ENCODE measurements at places on chromosomes 16 and 17.

DNA sequence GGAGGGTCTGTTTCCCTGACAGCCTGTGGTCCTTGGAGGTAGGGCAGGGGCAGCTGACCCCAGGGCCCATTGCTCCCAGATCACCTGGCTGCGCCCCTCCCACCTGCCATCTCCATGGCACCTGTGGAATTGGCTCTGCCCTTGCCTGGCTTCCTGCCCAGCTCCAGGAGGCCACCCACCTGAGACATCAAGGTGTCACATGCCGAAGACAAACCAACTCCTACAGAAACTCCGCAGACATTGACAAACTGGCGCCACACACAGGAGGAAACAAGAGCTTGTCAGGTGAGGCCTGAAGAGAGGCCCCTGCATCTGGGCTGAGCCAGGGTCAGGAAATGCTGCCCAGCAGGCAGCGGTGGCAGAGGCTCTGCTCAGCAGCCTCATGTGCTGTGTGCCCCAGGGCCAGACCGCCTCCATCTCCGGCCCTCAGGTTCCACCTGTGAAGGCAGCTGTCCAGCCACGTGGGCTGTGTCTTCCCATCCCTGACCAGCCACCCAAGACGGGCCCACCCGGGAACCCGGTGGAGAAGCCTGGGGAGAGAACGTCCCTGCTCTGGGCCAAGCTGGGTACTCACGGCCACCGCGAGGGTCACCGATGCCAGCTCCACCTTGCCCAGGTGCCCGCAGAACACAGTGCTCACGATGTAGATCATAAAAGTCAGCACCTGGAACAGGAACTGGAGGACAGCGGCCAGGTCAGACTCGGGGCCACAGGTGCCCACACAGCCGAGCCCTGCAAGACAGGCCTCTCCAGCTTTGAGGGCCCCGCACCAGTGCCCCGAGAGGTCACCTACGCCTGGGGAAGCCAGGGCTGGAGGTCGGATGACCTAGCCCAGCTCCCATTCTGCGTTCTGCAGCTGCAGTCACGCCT lies 1.6 kb downstream of the SLC47A2 start:
- DNase-seq, result no peak

DNA sequence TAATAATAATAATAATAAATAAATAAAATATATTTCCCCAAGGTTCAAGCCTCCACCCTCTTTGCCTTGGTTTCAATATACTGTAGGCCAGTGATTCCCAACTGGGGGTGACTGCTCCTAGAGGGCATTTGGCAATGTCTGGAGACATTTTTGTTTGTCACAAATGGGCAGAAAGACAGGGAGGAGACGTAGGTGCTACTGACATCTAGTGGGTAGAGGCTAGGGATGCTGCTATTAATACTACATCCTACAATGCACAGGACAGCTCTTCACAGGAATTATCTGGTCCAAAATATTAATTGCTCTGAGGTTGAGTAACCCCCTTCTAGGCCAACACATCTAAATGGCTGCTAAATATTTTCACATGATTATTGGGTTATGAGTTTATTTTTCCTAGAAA lies 12.8 kb upstream of the PRR14 start:
- no peak for DNase-seq

DNA sequence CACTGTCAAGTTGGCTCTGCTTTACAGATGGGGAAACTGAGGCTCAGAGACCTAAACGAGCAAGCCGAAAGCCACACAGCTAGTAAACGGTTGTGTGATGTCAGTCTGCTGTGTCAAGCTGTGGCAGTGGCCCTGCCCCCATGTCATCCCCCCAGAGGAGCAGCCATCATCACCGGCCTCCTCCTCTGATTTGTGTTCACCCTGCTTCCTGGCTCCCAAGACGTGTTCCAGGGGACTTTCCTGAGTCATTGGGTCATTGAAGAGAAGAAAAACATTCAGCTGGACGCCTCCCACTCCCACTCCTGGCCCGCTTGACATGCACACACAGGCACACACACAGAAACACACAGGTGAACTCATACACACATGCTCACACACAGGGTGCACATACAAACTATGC lies 54.0 kb upstream of the CIBAR2 start:
- DNase-seq, result no peak

DNA sequence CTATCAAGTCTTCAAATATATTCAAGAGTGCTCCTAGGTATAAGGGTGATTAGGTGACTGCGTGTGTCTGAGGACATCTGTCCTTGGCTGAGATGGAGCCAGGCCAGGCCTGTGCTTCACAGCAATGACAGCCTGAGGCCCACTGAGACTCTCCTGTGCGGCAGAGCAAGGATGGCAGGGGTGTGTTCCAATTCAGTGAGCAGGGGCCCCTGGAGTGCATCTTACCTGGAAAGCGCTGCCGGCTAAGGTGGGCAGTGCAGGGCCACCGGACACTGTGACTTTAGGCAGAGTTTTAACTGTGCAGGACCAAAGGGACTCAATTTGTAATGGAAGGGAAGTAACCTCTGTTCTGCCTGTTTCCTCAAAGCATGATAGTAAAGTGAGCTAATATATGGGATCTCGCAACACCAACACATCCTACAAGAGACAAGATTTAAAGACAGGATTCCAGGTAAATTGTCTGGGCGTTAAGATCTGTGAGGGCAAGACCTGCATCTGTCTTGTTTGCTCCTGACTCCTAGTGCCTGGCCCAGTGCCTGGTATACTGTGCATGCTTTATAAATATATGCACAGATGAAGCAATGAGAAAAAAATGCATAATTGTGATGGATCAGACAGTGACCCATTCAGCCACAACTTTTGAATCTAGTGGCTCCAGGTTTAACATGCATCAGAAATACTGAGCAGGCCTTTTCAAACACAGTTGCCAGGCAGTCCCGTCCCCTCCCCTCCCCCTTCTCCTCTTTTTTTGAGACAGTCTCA lies 86.7 kb downstream of the MRC2 start:
- no peak for DNase-seq

GRCh38 chr17:78940708-78941107 lies 15.5 kb upstream of the TIMP2 start:
- no peak for DNase-seq

DNA sequence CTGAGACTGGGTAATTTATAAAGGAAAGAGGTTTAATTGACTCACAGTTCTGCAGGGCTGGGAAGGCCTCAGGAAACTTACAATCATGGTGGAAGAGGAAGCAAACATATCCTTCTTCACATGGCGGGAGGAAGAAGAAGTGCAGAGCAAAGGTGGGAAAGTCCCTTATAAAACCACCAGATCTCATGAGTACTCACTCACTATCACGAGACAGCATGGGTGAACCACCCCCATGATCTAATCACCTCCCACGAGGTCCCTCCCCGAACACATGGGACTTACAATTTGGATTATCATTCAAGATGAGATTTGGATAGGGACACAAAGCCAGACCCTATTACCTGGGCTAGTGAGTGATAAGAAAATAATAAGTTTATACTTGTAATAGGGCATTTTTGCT lies 70.6 kb upstream of the HS3ST2 start:
- no peak for DNase-seq

GRCh38 chr16:24839347-24839972 lies 6.3 kb upstream of the SLC5A11 start:
- no peak for DNase-seq

- DNase-seq, result no peak
Observed at GRCh38 chr16:3974751-3975150, 94.2 kb upstream of the CREBBP start.

- DNase-seq, result no peak
Observed at GRCh38 chr17:6534846-6535514, 21.4 kb downstream of the PITPNM3 start.

- no peak for DNase-seq
Observed at GRCh38 chr16:11529285-11529684, 57.4 kb downstream of the LITAF start.

- no peak for DNase-seq
Observed at GRCh38 chr16:70410734-70411133, 28.2 kb downstream of the ST3GAL2 start.
